ENCODE measurements at places on chromosomes 3 and 15.

DNA sequence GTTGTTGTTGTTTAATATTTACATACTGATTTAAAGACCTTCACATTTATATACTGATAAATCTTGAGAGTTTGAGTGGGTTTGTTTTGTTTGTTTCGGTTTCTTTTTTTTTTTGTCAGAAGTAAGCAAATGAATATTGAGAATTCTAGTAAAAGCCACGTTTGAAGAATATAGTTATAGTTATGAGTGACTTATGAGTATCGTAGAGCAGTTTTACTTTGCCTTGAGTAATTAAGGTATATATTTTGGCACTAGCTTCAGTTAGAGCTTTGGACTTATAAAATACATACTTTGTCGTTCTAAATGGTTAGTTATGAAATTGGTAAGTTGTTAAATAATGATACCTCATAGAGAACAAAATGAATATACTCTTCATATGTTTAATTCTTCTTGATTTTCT, 27.8 kb downstream of the ATP1B3 start:
- no peak for DNase-seq

DNA sequence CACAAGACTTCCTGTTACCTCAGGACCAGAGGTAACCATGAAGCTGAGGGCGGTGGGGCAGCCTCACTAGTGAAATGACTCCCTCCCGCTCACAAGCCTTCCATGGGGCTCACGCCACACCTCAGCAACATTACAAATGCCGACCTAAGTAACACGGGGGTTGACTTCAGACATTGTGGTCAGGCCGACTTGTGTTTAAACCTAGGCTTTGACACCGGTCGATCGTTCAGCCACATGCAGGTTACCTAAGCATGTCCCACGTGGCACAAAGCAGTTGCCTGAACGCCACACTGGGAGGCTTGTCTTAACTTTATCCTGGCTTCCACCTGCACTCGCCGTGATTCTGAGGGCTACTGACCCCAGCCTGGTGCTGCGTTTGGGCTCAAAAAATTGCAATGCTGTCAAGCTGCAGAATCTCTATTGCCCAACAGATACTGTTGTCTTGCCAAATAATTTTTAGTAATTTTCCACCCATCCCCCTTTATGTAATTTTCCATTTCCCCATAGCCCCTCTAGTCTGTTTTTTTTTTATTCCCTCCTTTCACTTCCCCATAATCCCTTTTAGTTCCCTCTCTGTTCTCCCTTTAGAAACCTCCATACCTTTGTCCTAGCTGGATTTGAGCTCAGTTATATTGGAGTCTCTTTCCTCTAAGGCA, 158.6 kb upstream of the RGMA start:
- no peak for DNase-seq

DNA sequence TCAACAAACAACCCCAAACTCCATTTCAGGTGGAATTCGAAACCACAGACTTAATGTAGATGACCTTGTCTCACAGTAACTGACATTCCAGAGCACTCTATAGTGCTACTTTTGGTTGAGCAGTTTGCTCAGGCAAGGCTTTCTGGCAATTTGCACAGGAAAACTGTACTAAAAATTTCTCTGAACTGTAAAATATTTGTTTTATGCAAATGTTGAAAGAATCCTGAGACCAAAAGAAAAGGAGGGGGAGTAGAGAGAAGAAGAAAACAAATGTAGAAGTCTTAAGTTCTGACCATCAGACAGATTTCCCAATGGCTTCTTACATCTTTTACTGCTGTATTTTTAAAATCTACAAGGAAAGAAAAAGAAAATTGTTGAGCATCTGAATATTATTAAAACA, 53.5 kb downstream of the DTWD1 start:
- no peak for DNase-seq

- DNase-seq = peak; percentile 27
These were observed 2.4 kb downstream of the CIB1 start for GRCh38 chr15:90231028-90232017.

GRCh38 chr15:57950381-57950946, 115.0 kb downstream of the ALDH1A2 start:
- DNase-seq = no peak
